OCI-M1 (cell line): ENCODE measurements at places on chromosomes 1 and 21.

DNA sequence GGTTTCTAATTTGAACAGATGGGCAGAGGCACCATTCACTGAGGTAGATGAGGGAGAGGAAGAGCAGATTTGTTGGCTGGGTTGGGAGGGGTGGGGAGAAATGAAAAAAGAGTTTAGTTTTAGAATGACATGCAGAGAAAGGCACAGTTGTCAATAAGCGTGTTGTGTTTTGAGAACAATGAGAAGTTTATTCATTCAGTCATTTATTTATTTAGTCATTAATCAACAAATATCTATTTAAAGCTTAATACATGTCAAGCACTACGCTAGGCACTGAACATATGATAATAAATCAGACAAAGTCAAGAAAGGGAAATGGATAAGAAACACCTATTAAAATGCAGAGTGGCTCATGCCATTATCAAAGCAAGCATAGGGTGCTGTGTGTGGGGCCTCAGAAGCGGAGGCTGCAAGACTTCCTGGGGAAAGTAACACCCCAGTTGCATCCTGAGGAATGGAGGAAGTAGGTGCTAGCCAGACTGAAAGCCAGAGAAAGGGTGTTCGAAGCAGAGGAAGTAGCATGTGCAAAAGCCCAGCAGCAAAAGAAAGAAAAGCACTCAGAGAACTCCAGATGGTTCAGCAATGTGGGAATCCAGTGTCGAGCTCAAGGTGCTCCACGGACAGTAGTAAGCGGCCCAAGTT, 114.1 kb downstream of the RNF220 start:
- no peak for DNase-seq

- DNase-seq: no peak
These were observed 60.1 kb downstream of the DNAH14 start for GRCh38 chr1:224989615-224990014.

DNA sequence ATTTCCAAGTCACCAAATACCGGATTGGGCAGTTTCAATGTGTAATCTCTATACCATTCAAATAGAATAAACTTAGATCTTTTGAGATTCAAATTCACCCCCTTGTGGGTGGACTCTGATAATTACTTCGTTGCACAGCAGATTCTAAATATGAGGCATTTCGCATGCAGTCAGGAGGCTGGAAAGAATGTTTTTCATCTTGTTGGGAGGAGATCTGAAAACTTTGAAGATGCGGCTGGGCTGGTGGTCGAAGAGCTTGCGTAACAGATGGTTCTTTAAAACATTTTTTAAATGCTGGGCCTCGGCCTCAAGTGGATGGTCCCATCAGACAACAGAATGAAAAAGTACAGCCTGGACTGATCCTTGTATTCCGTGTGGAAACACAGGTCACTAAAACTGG, 10.4 kb downstream of the NR5A2 start:
- no peak for DNase-seq

GRCh38 chr1:53642215-53642555, 96.8 kb downstream of the GLIS1 start:
- DNase-seq: no peak

DNA sequence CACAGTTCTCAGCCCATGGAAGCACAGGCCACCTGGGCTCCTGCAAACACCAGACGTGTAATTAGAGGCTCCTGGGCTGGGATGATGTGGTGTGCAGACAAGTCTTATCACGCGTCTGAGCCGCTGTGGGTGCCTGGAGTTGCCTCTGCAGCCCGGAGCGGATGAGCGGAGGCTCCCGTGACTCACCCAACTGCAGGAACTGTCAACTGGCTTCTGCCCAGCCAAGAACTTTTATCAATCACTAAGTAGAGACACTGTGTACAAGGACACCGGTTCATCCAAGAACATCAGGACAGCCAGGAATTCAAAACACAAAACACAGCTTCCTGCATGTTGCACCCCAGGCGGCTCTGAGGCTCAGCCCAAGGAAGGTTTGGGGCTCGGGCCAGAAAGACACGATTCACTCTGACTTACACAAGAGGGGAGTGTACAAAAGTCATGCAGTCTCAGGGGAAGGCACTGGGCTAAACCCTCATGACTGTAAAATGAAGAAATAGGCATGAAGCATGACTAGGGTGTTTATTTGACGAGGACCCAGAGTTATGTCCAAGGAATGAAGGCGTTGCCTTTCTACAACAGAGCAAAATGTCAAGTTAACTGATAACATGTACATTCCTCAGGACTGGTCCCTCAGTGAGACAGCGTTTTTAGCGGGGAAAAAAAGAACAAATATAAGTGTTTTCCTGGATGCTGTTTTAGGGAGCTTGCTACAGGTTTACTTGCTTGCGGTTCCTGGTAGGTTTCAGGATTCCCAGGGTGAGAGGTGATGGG, 21.1 kb downstream of the ERRFI1 start:
- peak; percentile 77 for DNase-seq

DNA sequence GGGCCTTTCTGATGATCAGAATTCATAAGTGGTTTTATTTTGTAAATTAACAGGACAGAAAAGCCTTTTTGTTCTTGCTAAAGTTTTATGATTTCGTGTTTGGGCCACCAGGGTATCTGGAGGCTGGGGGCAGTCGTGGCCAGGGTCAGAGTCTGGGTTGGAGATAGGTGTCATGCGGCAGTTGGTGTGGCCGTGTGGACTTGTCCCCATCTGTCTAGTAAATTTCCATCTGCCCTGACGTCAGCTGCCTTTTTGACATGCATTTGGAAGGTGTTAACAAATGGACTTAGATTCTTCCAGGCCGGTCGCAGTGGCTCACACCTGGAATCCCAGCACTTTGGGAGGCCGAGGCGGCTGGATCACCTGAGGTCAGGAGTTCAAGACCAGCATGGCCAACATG, 56.8 kb downstream of the SKI start:
- no peak for DNase-seq
